ENCODE measurements at places on chromosomes 6 and 20.

GRCh38 chr6:156691018-156691417 lies 86.2 kb upstream of the ARID1B start:
- no peak for DNase-seq

DNA sequence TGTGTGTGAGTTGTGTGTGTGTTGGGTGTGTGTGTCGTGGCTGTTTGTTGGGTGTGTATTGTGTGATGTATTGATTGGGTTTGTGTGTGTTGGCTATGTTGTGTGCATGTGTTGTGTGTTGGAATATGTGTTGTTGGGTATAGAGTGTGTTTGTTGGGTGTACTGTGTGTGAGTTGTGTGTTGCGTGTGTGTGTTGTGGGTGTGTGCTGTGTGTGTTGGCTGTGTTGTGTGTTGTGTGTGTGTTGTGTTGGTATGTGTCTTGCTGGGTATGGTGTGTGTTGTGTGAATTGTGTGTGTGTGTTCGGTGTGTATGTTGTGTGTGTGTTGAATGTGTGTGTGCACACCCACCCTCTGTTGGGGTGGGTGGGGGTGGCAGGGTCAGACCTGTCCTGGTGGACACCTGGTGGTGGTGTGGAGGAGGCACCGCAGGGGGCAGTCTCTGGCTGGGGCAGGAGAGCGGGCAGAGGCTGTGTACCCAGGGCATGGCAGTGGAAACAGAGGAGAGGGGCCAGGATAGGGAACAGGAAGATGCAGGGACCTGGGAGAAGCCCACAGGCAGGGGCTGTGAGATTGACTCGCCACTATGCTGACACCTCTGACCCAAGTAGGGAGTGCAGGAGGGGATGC lies 25.5 kb upstream of the PXDC1 start:
- no peak for DNase-seq

DNA sequence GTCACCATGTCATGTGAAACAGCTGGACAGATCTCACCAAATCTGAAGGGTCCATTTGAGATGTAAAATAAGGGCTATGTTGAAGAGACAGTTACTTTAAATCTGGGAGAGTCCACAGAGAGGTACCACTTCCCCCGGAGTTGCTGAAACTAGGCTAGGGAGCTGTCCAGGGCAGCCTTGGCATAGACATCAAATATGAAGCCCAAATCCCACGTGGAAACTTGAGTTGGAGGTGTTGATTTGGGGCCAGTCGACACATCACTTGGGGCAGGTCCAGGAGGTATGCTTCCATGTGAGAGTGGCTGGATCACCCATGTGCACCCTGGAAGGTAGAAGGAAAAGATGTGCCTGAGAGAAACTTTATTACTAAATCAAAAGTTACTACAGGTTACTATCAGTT lies 12.0 kb upstream of the SERPINB9 start:
- no peak for DNase-seq

DNA sequence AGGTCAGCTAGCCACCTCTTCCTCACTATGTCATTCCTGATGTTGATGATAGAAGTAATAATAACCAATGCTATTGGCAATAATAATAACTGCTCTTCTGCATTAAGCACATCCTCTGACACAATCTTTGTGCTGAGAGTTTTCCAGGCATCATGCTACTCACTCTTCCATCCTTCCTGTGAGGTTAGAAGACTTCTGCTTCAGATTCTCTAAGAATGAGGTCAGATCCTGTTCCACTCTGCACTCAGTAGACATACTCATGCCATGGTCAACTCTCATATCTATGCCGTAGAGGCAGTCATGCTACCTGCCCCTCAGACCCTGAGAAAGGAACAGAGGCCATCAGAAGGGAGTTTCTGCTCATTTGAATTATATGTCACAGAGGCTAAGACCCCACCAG lies 98.1 kb upstream of the TOP1 start:
- DNase-seq: no peak

- DNase-seq: no peak
These were observed 1.3 kb upstream of the UNC5CL start for GRCh38 chr6:41040101-41040939.

Data from activated CD4-positive, alpha-beta T cell treated with anti-CD3 and anti-CD28 coated beads, Interleukin-2, amount 50 U/mL, for 1 hour (primary cell).